Chondrocyte (in vitro differentiated cells): ENCODE measurements at places on chromosomes 4 and X. TPM values are rescaled to one million over a fixed set of nuclear protein-coding genes. Genes with fewer than 3 reads are reported as not detected.

- no peak for DNase-seq
Observed at GRCh38 chr4:150572704-150573504, 9.0 kb upstream of the MAB21L2 start.

GRCh38 chr4:58543465-58543864, 1433.3 kb upstream of the IGFBP7 start:
- no peak for DNase-seq

ZNF674 gene
- 6.3 to 6.5 TPM (median 6.4 TPM) in 3 replicates for total RNA-seq

GRCh38 chr4:23888421-23889319, 1.2 kb downstream of the PPARGC1A start:
- no peak for DNase-seq

SSX2B gene
- not detected in 3 replicates for total RNA-seq

GRCh38 chr4:32161392-32161791, 1441.2 kb downstream of the PCDH7 start:
- no peak for DNase-seq

CSAG2 gene
- not detected in 3 replicates for total RNA-seq

GRCh38 chr4:105116616-105117319, 29.9 kb upstream of the TET2 start:
- DNase-seq = no peak

- no peak for DNase-seq
Observed at GRCh38 chr4:152935143-152935542, 980 bp upstream of the FHDC1 start.

- DNase-seq = no peak
Observed at GRCh38 chr4:105569057-105569865, 16.8 kb downstream of the ARHGEF38 start.

- DNase-seq = no peak
Observed at GRCh38 chrX:74272230-74272629, 31.8 kb upstream of the ZCCHC13 start.

DNA sequence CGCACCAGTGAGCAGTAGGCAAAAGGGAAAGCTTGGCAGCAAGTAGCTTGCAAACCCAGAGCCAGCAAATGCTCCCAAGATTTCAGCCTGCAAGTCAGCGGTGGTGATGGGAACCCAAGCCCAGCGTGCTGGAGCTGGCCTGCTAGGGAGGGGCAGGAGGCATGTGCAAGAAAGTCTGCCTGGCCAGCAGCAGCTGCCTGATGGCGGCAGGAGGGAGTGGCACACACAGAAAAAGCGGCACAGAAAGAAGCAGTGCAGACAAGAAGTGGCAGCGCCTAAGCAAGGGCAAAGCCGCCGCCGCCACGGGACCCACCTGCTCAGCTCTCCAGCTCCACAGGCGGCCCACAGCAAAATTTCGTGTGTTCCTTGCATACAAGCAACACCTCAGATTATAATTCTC, 1206.5 kb upstream of the PABPC4L start:
- DNase-seq = no peak

DNA sequence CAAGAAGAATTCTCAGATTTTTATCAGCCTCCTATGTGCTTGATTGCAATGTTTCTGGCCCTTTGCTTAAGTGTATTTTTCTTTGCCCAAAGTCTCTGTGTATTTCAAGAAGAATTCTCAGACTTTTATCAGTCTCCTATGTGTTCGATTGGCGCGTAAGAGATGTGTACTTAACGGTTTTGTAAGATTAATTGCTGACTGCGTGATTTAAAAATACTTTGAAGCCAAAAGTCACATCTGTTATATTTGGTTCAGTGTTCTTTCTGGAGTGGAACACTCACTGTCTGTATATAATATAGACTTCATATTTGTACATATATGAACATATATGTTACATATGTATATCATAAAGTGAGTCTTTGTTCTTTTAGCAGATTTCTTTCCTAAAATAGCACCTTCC, 11.4 kb downstream of the SCML1 start:
- DNase-seq = no peak

DNA sequence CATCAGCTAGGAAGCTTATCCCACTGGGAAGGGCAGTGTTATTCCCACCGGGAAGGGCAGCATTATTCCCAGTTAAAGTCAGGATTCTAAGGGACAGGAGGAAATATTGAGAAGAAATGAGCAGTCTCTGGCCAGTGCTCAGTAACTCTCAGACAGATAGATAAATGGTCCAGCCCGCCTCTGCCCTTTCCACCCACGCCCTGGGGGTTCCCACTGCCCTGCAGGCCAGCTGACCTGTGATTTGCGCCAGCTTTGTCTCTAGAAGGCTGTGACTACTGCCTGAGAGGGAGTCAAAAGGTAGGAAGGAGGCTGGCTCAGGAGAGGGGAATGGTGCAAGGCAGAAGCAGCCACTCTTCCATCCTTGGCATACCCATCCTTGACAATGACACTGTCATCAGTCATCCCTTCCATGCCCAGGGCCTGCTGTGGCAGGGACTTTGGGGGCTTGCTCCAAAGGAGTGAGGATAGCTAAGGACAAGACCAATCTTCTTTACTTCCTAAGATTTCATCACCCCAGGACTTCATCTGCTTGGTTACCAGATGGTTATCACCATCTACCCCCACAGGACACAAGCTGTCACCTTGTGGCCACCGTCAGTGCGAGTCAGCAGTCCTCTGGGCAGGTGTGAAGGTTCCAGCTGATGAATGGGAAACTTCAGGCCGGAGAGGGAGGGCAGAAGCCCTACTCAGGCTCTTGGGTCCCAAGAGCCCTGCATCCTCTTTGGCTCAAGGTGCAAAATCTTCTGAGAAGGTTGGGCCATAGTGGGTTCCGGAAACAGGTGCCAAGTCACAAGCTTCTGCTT, 49.5 kb downstream of the SEPSECS start:
- no peak for DNase-seq

DNA sequence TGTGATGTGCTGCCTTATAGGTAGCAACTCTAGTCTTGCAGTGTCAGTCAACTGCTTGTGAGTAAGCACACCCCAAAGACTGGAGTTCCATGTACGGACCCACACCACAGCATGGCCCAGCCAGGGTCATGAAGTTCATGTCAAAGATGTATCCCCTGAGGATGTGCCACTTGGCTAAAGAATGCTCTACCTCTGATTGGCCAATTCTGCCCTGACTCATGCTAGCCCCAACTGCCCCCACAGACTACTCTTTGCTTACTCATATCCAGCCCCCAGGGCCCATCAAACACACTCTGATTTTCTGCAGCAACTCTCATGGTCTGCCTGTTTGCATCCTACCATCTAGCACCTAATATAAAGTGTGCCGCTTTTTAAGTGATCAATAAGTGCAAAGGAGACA, 62.5 kb downstream of the CHRDL1 start:
- DNase-seq = no peak

DNA sequence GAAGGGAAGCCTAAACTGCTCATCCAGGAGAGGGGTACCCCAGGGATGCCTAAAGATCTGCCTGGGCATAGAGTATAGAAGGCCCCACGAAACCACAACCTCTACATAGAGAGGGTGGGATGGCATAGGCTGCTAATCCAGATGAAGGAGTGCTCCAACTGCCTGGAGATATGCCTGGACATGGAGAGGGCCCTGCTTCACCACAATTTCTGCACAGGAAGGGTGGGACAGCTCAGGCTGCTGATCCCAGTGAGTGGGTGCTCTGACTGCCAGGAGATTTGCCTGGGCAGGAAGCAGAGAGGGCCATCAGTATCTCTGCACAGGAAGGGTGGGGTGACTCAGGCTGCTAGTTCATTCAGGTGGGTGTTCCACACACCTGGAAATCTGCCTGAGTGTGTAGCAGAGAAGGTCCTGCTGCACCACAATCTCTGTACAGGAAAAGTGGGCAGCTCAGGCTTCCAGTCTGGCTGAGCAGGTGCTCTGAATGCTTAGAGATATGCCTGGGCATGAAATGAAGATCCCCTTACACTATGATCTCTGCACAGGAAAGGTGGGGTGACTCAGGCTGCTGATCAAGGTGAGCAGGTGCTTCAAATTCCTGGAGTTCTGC, 61.1 kb downstream of the ZNF518B start:
- DNase-seq = no peak

SLC6A14 gene
- not detected in 3 replicates for total RNA-seq

DNA sequence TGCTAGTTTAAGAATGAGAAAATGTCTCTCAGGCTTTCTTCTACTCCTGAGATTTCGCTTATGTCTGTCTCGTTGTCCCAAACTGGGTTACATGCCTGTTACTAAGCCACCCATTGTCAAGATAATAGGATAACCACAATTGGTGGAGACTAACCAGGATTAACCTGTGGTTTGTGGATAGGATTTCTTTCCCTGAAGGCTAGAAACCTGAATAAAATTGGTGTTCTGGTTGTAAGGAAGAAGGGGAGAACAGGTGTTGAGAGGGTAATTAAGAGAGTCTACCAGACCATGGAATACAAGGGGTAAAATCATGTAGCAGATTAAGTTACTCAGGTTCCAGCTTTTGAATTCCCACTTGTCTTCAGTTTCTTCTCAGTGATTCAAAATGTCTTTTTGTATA, 225.4 kb downstream of the CPE start:
- DNase-seq = no peak

GRCh38 chr4:188781655-188782054, 642.4 kb downstream of the TRIML1 start:
- no peak for DNase-seq

MEPE gene
- not detected in 3 replicates for total RNA-seq

GRCh38 chrX:119094819-119095218, 22.0 kb downstream of the CT47C1 start:
- no peak for DNase-seq

UGT2B15 gene
- not detected in 3 replicates for total RNA-seq

ADGRL3 gene
- total RNA-seq = 10.0 to 19.6 TPM (median 11.6 TPM) in 3 replicates

GRCh38 chr4:185931986-185932385, 120.0 kb upstream of the SORBS2 start:
- DNase-seq = no peak

- DNase-seq = no peak
Observed at GRCh38 chrX:131217989-131218388, 71.1 kb downstream of the IGSF1 start.

DNA sequence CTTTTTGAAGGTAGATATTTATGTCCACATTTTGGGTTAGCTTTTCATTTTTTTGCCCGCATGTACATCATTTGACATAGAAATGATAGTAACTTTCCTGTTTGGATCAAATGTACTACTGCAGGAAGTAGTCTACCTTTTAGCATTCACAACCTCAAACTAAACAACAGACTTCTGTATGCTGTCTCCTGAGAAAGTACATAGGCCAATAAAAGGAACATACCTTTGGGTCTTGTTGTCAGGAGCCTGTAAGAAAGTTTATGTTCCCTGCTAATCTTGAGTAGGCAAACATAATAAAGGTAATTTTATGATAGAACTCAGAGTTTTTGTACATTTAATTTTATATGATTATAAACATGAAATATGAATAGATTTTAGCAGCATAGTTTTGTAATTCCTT, 54.2 kb downstream of the STAG2 start:
- no peak for DNase-seq

- no peak for DNase-seq
Observed at GRCh38 chr4:42906341-42906740, 13.8 kb downstream of the GRXCR1 start.

HELT gene
- not detected in 3 replicates for total RNA-seq

GUCY1A1 gene
- total RNA-seq = 29.4 to 33.9 TPM (median 30.9 TPM) in 3 replicates

KLB gene
- total RNA-seq = not detected in 3 replicates

CASK gene
- total RNA-seq = 39.5 to 44.9 TPM (median 40.8 TPM) in 3 replicates

GRCh38 chrX:51694254-51694653, 11.6 kb upstream of the CENPVL2 start:
- DNase-seq = peak; percentile 32

GRCh38 chr4:139728840-139729239, 63.2 kb downstream of the MGST2 start:
- no peak for DNase-seq

DNA sequence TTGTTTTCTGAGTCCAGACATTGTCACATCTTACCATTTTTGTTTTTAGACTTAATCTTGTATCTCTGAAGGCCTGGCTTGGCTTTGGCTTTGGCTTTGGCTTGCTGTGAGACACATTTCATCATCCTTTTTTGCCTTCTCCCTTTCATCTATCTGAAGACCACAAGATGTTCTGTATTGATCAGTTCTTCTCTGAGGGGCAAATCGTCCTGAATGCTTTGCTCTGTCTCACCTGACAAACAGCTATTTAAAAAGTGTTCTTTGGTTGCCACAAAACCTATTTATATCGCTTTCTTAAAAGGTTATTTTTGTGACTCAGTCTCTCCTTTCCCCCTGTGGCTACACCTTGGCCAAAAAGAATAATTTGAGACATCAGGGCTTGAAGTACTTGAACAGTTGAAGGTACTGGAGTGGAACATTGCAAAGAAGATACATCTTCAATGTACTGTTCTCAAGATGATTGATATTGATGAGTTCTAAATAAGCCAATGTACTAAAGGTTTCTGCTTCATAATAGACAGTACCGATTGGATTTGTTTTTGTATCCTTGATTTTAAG, 80.7 kb downstream of the ALG13 start:
- no peak for DNase-seq

- no peak for DNase-seq
Observed at GRCh38 chr4:153676486-153676885, 7.6 kb upstream of the TLR2 start.

- DNase-seq = no peak
Observed at GRCh38 chr4:144421839-144422565, 224.0 kb upstream of the HHIP start.

- no peak for DNase-seq
Observed at GRCh38 chr4:6918338-6918737, 8.7 kb downstream of the TBC1D14 start.

DNA sequence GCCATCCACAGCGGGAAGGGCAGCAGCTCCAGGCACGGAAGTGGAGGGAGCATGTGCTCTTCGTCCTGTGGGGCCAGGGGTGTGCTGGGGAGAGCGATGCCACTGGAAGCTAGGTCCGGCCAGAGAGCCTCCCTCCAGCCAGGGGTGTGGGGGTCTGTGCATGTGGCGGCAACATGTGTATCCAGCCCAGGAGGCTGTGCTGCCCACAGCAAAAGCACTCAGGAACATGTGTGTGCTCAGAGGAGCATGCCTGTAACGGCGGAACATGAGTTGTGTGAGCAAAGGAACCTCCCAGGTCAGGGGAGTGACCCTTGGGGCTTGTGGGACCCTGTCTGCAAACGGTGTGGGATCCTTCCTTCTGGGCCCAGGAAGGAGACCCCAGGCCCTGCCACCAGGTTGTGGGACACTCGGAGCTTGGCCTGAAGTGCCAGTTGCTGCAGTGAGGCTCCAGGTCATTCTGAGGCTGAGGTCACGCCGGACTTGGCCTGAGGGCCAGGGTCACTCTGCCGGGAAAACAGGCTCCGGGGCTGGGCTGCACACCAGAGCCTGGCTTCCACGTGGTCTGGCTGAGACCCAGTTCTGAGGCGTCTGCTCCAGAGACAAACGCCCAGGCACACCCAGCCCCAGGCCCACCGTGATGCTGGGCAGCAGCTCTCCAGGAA, 37.2 kb downstream of the CPLX1 start:
- peak; percentile 85 for DNase-seq

EDNRA gene
- total RNA-seq = 58.3 to 136 TPM (median 135 TPM) in 3 replicates

CPEB2 gene
- 35.4 to 47.0 TPM (median 38.7 TPM) in 3 replicates for total RNA-seq

SPATA4 gene
- 0.49 TPM in 1 of 3 replicates, not detected in the others for total RNA-seq

DNA sequence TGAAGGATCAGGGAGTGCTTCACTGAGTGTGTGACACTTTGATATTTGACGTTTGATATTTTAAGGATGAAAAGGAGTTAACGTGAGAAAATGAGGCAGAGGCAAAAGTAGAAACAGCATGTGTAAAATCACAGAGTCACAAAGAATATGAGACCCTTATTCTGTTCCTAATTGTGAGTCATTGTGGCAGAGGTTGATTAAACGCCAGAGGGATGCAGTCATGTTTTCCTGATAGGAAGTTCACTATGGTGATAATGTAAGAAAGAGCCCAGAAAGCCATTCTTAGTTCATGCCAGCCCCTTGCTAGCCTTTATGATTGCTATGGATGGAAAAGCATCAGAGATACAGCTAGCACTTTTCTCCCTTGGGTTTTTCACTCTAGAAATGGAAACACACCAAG, 33.5 kb upstream of the IGSF1 start:
- DNase-seq = no peak

PAGE2B gene
- total RNA-seq = not detected in 3 replicates
